ENCODE measurements at places on chromosomes 3 and 15. TPM values are rescaled to one million over a fixed set of nuclear protein-coding genes. Genes with fewer than 3 reads are reported as not detected.

- DNase-seq = no peak
These were observed 238.9 kb downstream of the SUCLG2 start for GRCh38 chr3:67415511-67415910.

- no peak for DNase-seq
These were observed 120.3 kb downstream of the ASB7 start for GRCh38 chr15:100722551-100723314.

- DNase-seq = no peak
These were observed 121.9 kb upstream of the PDZRN3 start for GRCh38 chr3:73746623-73747022.

DNA sequence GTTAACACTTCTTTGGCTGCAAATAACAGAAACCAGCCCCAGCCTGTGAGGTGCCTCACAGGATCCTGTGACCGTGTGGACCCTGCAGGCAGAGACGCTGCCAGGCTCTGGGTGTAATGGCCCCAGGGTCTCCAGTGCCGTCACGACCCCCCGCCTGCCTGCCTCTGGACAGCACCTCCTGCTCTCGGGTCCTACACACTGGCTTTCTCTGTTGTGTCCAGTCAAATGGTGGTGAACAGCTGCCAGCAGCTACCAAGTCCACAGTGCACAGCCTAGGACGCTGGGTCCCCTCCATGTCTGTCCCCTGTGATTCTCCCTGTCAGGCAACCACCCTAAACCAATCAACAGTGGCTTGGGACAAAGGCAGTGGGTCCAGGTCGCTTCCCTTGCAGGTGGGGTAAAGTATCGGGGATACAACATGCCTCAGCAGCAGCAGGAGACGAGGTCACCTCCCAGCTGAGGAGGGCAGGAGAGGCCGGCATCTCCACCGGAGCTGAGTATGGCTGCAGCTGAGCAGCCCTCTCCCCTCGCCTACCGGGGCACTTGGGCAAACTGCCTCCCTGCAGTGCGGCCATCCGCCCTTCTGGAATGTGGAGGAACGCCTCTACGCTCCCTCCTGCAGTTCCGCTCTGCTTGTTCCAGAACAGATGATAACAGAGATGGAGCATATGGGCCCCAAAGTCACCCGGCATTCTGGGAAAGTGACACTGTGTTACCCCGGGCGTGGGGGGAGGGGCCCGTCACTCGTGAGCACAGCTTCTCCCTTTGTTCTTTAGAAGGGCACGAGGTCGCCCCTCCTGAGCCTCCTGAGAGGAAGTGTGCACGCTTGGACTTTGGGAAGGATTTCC, 21.1 kb upstream of the SKOR1 start:
- DNase-seq = no peak

- DNase-seq = no peak
These were observed 31.3 kb downstream of the RPN1 start for GRCh38 chr3:128619146-128619890.

DNA sequence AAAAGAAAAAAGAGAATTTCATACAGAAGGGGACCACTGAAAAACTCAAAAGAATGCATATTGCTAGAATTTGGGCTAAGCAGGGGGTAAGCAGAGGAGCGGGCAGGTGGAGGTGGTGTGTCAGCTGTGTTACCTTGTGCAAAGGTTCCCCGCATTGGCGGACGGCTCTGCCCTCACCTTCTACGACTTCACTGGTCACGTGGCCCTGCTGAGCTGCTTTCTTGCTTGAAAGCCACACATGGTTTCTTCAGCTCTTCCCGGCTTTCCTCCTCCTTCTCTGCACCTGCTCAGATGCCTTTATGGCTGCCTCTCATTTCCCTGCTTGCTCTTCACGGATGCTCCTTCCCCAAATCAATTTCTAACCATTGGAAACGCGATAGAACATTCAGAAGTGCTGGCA, 30.5 kb downstream of the FAH start:
- no peak for DNase-seq

Gene CLDN18
- total RNA-seq = not detected
